ENCODE measurements at places on chromosomes 2 and 18.

DNA sequence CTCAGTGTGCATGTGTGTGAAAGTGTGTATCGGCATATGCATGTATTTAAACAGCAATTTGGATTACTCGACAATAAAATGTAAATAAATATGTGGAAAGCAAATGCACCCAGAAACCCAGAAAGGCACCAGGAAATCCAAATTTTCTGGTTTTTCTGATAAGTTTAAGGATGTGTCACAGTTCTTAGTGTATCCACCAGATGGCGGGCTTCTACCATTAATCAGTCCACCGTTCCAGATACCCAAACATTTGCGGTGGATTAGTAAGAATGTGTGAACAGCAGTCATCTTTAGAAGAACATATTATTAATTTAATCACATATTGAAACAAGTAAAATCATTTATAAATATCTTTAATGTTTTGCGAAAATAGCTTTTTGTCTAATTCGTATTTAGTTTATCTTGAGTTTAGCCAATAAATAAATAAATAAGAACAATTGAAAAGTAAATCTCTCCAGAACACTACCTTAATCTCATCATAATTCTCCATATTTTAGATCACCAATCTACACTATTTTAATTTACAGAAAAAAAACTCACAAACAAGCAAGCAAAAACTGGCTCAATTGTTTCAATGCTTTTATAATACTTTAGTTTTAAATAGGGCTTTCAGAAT, 298.9 kb downstream of the DSEL start:
- DNase-seq, result peak; percentile 8

DNA sequence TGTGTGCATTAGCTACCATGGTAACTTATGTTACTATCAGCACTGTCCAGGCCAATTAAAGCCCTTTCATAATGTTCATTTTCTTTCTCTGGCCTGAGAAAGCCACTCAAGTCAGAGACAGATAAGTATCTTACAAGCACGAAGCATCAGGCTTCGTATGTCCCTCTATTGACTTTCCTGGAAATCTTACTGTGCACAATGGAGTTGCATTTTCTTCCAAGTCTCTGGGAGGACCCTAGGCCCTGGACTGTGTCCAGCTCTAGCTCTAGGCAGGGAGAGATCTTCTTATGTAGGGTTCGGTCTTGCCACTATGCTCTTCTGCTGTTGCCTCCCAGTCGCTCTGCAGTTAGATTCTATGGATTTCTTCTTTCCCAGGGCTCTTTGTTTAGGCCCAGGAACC, 40.0 kb upstream of the ITGA6 start:
- no peak for DNase-seq

- no peak for DNase-seq
Observed at GRCh38 chr18:59605633-59606192, 91.5 kb downstream of the CCBE1 start.

DNA sequence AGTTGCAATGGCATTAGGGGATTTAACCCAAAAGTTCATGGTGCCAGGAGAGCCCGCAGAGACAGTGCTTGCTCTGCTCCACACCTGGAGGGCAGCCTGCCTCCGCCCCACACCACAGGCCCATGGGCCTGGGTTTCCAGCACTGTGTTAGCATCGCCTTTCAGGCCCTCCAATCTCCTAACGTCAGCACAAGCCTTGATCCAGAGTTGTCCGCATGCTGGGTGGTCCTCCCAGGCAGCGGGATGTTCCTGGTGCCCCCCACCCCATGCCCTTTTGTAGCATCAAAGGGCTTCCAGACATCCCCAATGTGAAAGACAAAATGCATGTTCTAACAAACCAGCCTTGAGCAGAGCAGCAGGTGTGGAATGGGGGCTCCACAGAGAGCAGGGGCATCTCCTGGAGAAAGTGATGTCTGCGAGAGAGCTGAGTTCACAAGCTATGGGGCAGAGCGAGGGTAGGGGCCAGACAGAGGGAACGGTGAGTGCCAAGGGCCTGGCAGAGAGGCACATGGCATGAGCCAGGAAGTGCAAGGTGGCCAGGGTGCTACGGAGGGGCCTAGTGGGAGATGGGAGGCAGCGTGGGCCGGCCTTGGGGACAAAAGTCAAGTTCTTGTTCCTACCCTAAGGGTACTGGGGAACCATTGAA, 119.2 kb downstream of the CYP26B1 start:
- DNase-seq, result no peak

- DNase-seq, result no peak
Observed at GRCh38 chr2:234930397-234930796, 21.4 kb upstream of the SH3BP4 start.

DNA sequence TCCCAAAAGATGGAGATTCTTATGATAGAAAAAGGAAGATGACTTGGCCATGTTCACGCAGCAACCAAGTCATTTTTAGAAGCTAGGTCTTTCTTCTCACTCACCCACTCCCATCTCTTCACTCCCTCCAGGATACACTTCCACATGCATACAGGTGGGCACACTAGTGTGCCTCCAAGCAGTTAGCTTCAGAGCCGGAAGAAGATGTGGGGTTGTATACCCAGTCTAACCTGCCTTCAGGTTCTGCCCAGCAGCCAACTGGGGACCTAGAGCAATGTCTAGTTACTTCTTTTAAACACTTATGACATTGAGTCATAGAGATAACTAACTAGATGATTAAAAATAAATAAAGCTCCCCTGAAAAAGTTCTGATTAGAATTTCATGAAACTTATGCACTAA, 21.8 kb upstream of the TANK start:
- no peak for DNase-seq

- no peak for DNase-seq
Observed at GRCh38 chr2:13652531-13653313, 936.0 kb downstream of the TRIB2 start.

DNA sequence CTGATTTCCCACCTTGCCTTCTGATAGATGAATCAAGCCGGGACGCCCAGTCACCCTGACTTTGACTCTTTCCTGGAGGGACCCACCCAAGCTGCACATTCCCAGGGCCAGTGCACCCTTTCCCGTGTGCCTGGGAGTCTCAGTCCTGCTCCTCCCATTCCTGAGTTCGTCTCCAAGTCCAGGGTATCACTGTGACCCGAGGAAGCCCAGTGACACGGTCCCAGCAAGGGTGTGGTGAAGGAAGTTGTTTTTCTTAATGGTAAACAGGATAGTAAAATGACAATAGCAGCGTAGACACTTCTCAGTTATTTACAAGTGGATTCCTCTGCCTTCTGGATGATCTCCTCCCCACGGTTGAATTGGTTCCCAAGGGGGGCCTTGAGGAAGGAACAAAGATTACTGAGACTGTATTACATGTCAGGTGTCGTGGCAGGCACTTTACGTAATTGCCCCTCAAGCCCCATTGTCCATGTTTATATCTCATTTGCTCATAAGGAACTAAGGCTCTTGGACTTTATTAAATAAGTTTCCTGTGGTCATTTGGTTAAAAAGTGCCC, 123.3 kb downstream of the PRKCE start:
- no peak for DNase-seq

- no peak for DNase-seq
Observed at GRCh38 chr18:9705183-9705829, 2.8 kb upstream of the RAB31 start.

GRCh38 chr2:26770986-26771586, 7.0 kb downstream of the SLC35F6 start:
- no peak for DNase-seq

- no peak for DNase-seq
Observed at GRCh38 chr2:204203704-204204103, 267.1 kb downstream of the ICOS start.

GRCh38 chr18:74353169-74353775, 37.6 kb downstream of the C18orf63 start:
- no peak for DNase-seq

GRCh38 chr2:60296219-60296955, 257.1 kb downstream of the BCL11A start:
- DNase-seq, result no peak

DNA sequence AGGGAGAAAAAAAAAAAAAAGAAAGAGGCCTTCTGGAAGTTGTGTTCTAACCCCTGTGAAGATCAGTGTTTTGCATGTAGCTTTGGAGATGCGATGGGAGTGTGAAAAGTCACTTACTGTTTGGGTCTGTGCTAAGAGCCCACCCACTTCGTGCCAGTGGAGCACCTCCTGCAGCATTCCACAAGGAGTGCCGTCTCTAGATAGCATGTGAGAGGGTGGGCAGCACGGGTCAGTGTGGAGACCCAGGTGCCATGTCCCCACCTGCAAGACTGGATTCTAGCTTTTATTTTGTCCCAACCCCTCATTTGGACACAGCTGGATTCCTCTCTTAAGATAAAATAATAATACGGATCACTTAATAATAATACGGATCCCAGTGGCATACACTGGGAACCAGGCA, 12.5 kb upstream of the TMEM185B start:
- DNase-seq, result no peak

DNA sequence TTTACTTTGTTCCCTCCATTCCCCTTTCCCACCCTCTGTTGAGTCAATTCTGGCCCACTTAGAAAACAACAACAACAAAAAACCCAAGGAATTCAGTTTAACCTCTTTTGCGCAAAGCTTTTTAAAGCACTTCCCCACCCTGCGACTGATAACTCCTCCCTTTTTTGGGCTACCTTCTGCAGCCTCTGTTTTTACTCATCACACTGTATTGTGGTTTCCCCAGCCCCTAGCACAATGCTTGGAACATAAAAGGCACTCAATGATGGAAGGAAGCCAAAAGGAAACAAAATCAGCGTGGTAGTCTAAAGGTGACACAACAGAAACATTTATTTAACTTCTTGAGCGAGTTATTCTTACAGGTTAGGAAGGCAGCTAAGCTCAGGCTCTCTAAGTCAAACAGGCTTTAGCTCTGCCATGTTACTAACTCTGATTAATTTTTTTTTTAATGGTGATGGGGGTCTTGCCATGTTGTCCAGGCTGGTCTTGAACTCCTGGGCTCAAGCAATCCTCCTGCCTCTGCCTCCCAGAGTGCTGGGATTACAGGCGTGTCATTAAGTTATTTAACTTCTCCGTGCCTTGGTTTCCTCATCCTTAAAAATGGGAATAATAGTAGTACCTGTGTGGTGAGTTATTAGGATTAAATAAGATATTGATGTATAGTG, 1.3 kb downstream of the CEP68 start:
- peak; percentile 27 for DNase-seq

DNA sequence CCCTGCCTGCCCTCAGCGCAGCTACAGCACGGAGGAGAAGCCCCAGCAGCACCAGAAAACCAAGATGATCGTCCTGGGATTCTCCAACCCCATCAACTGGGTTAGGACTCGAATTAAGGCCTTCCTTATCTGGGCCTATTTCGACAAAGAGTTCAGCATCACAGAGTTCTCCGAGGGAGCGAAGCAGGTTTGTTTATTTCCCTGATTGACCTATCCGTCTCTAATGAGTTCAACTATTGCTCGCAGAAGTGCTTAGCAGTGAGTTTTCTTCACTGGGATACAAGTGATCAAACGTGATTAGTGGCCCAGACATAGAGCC, 639 bp downstream of the MAIP1 start:
- no peak for DNase-seq

DNA sequence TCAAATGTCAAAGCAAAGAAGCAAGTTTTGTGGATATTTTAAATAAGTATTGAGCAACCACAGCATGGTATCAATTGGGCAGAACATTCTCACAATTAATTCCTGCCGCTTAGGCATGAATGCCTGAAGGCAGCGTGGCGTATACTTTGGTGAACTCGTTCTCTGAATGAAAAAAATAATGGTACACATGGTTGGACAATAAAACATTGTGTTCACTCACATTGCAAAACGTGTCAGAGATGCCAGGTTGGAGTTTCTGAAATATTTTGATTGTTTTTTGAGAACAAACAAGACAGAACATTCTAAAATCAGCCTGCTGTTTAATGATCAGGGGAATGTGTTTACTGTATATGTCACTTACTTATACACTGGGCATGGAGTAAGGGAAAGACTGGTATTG, 254.2 kb downstream of the CDH2 start:
- no peak for DNase-seq

DNA sequence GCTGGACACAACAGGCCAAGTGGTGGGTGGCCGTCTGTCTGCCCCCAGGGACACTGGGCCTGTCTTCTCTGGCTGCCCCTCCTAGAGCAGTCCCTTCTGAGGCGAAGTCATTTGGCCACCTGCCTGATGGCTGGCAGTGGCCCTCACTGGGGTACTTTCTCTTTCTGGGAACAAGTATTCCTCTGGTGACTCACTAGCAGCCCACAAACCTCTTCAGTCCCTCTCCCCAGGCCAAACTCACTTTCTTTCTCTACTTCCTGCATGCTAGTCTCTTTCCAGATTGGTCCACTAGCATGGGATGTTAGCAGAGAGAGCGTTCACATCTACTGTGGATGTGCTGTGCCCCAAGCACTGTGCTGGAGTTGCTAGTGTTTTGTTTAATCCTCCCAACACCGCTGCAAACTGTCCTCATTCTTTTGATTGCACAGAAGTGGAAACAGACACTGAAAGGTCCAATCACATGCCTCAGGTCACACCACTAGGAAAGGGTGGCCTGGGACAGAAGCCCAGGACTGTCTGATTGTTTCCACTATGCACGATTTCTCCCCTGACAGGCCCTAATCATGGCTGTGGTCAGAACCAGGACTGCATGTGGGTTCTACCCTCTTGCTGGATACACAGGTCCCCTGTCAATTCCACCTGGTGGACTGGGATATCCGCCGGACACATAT, 5.2 kb downstream of the DYSF start:
- no peak for DNase-seq

GRCh38 chr2:191844706-191845105, 2.2 kb downstream of the CAVIN2 start:
- DNase-seq, result no peak

GRCh38 chr2:44188696-44189095, 20.0 kb downstream of the PPM1B start:
- DNase-seq, result no peak

GRCh38 chr2:130814931-130815680, 21.6 kb upstream of the ARHGEF4 start:
- no peak for DNase-seq

- DNase-seq, result no peak
Observed at GRCh38 chr2:188320861-188321260, 29.2 kb downstream of the GULP1 start.

DNA sequence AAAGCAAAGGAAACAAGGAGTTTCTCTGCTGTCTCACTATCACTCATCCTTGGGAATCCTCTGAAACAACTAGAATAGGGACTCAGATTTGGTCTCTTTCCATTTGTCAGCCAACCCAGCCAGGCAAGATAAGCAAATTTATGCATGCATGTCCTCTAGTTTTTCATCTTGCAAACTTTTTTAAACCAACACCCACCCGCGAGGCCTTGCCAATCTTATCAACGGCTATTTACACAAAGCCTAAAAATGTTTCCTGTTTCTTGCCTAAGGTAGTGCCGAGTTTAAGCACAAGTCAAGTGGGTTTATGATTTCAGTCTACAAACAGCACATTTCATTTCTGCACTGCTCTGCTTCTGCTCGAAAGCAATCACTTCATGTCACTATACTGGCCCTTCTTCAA, 240.9 kb downstream of the STK39 start:
- DNase-seq, result no peak

DNA sequence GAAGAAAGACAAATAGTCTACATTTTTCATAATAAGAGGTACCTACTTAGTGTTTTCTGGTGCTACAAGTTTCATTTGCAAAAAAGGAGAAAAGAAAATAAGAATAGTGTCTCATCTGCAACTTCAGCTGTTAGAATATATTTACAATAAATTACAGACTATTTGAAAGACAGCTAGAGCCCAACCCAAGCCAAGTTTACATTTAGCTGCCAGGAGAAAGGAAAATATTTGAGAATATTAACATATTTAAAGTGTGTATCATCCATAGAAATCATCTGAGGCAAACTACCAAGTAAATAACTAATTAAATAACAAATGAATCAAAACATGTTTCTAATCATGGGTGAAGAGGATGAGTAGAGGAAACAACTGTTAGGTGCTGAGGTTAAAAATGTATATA, 209.2 kb upstream of the ZSWIM2 start:
- DNase-seq, result no peak

Data from stimulated activated CD4-positive, alpha-beta T cell treated with anti-CD3 and anti-CD28 coated beads, TNF-alpha, amount 100 ng/mL, for 1 hour (primary cell).